ENCODE measurements at places on chromosomes 5 and 9.

GRCh38 chr5:177421062-177421798 lies 5.2 kb upstream of the GRK6 start:
- no peak for DNase-seq

- peak; percentile 12 for DNase-seq
Observed at GRCh38 chr5:10856683-10857337, 95.8 kb upstream of the DAP start.

DNA sequence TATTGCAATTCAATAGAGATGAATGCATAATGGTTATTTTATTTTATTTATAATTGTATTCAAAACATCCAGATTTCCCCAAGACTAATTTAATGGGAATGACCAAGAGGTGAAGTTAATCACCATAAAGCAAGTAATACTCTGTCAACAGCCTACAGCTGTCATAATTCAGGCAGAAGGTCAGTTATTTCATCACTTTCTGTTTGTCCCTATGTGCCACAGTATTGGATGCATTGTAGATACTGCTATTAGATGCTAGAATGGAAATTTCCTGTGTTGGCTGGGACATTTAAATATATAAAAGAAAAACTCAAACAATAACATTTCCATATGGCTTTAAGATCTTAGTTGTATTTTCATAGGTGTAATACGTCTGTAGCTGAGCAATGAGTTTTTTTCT lies 56.7 kb upstream of the MINAR2 start:
- no peak for DNase-seq

GRCh38 chr9:6144947-6145346 lies 70.7 kb upstream of the IL33 start:
- DNase-seq = no peak

GRCh38 chr9:126024581-126025230 lies 277.5 kb downstream of the PBX3 start:
- DNase-seq = no peak

- DNase-seq = no peak
Observed at GRCh38 chr9:104074876-104075275, 19.2 kb upstream of the SMC2 start.

DNA sequence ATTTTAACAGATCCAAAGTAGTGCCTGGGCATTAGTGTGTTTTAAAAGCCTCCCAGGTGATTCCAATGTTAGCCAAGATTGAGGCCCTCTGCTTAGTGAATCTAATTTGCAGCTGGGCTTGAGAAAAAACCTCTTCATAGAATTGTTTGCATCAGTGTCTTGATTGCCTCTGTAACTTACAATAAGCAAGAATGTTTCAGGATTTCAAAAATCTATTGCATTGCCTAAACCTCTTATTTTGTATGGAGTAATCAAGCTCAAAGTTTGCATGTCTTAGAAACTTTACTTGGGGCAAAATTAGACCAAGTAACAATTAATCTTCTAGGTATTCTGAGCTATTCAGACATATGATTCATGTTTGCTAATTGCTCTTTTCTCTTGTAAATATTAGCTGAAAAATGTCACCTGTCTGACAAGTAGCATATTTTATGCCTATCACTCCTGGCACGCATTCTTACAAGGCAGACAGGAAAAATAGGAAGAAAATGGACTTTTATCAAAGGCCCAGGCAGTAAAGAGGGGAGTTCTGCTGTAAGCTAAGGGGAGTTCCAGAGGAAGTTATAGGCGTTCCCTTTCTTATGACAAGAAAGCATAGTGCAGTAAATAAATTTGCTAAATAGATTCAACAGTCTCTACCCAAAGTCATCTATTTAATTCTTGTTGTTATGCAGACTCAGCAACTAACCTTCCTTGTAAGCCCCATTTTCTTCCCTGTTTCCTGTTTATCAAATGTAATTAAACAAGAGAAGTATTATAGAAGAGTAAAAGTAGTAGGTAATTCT lies 21.0 kb downstream of the PDCD1LG2 start:
- no peak for DNase-seq

- no peak for DNase-seq
Observed at GRCh38 chr5:2582106-2582505, 169.4 kb downstream of the IRX2 start.

DNA sequence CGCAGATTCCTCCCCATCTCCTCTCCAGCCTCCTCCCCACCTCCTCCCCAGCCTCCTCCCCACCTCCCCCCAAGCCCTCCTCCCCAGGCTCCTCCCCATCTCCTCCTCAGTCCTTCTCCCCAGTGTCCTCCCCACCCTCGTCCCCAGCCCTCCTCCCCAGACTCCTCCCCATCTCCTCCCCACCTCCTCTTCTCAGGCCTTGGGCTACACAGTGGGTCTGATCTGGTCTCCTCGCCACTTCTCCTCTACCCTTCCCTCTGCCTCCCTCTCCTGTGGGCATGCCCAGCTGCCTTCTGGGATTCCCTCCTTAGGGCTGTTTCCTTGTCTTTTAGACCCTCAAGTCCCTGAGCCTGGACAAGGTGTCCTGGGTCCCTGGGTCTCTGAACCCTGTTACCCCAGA lies 28.3 kb downstream of the CXXC5 start:
- no peak for DNase-seq

DNA sequence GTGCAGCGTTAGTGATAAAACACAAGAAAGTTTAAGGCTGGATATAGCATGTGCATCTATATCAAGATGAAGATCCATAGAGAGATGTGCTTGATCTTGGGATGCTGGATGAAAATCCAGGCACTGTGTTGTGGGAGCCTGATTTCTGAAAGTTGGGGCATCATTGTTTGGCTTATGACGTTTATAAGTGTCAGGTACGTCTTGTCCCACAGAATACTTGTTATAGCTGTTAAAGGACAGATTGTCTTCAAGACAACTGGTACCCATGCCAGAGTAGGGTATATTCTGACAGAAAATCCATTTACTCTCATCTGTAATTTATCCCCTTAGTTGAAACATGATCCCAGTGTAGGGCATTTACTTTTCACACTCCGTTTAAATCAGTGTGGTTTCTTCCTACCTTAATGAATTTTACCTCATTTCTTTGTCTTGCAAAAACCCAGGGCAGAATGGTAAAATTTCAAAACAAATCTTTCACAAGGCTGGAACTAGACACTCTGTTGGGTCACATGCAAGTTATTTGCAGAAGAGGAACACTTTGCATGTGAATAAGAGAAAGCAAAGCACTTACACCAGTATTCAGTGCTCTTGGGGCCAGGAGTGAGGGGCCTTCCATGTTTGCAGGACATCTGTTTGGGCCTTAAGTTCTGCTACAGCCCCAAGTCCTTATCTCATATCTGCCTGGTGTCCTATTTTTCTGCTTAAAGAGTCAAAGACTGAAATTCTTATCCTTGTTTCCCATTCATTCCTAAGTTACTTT lies 73.3 kb downstream of the GHR start:
- no peak for DNase-seq

DNA sequence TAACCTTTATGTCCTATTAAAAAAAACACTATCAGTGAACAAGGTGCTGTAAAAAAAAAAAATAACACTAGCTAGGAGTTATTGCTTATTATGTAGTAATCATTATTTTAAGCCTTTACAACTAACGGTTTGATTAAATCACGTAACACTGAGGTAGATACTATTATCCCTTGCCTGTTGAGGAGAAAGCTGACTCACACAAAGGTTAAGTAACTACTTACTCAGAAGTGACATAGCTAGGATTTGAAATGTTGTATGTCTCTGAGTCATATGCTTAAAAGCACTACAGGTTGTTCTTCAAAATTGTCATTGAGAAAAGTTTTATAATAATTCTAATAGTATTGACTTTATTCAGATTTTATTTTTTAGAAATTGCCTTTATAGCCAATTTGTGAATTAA lies 8.8 kb downstream of the TENT2 start:
- no peak for DNase-seq

DNA sequence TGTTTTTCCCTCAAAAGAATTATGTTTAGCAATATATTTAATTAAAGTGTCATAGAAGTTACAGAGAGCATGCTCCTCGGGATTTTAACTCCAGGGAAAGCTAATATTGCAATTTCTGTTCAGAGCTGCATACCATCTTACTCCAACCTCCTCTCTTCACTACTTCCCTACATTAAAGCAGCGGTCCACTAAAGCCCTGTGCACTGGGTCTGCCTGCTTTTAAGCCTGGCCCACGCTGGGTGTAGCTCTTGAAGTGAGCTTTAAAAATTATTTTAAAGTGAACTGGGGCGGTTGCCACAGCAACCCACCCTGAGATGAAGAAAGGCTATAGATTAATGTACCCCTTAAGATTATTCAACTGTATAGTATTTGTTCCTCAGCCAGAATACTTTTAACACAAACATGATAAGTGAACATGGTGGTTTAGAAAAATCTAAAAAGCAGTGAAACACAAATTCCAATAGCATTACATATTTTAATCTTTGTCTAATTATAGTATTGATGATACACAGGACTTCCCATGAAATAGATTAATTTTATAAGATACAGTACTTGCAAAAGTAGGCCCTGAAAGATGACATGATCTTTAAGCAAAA lies 3.9 kb upstream of the MEF2C start:
- no peak for DNase-seq

DNA sequence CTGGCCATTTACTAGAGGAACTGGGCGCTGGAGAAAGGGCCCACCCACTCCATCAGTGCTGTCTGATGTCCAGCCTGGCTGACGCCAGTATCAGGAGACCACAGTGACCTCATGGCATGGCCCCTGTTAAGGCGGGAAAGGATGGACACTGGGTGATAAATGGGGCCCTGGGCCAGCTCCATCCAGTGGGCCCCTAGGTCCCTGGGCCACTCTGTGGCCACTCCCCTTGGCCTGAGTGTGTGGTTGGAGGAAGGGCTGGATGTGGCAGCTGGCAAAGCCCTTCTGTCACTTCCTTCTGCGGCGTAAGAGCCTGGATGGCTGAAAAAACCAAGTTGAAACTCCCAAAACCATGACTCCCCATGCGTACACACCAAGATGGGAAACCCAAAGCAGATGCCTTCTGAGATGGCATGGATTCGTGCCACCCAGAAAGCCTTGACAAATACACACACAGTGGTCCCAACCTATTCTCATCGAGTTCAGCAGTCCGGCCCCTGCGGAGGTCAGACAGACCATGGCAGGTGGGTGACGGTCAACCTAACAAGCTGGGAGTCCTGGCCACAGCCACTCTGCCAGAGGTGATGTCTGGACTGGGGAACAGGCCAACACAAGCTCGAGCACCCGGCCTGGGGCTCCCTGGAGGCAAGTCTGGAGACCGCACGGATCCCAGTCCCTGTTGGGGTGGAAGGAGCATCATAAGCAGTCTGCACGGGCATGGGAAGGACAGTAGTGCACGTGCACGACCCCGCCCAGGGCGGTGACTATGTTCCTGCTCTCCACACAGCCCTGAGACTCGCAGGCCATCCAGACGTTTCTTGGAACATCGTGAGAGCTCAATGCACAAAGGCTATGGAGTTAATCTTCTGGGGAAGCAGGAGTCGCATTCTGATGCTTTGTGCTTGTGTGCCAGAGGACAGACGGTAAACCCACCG lies 45.2 kb upstream of the NOTCH1 start:
- DNase-seq = no peak

DNA sequence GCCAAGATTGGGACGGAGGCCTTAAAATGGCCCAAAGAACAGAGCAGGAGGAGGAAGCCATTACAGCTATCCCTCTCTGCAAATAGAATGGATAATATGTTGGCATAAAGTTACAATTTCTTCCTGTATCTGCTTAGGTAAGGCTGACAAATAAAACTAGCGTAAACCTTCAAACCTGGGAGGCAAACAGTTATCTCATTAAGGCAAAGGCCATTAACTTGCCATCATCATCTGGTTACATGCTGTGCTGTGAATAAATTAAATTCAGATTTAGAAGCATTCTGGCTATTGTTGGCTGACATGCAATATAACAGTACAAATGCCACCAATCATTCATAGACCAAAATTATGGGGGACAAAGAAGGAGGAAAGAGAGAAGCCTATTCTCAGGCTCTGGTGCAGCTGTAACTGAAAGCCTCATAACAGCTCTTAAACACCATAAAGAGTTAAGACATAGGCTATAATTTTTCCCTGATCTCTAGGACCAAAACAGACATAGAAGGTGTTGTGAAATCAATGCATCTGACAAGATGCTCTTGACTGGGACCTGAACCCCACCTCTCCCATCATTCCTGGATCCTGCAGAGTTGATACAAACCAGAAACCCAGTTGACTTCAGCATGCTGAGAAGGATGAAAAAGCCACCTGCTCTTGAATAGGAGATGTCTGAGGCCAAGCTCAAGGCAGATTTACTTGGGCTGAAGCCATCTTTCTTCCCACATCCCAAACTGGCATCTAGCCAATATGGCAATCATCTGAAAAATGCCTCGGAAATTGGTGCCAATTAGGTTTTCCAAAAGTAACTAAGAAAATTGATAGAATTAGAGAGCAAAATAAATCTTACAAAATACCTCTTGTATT lies 62.5 kb downstream of the PLCXD3 start:
- no peak for DNase-seq

DNA sequence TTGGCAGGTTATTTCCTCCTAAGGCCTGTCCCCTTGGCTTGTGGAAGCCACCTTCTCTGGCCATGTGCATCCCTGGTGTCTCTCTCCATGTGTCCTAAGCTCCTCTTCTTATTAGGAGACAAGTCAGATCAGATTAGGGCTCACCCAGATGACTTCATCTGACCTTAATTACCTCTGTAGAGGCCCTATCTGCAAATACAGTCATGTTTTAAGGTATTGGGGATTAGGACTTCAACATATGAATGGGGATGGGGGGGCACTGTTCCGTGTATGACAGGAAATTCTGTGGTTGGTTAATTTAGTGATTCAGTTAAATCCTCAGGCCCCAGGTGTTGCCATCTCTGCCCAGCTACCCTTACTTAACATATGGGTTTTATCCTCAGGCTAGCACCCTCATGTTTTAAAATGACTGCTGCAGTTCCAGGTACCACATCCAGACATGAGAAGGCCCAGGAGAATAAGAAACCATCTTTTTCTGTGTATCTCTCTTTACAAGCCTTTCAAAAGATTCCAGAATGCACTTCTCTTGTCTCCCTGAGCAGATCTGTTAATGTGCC lies 51.9 kb upstream of the RAI14 start:
- no peak for DNase-seq

DNA sequence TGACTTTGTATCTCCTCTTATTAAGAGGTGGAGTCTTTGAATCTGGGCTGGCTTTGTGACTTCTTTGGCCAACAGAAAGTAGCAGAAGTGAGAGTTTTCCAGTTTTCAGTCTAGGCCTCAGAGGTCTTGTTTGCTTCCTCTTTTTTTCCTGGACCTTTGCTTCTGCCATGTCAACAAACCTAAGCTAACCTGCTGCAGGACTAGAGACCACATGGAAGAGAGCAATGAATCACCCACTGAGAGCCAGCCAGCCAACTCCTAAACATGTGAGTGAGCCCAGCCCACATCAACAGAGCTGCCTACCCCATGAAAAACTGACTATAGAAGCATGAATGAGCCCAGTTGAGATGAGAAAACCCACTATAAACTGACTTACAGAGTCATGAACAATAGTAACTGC lies 29.9 kb downstream of the MRPL22 start:
- DNase-seq = no peak

GRCh38 chr9:80028501-80028900 lies 456.7 kb downstream of the TLE4 start:
- no peak for DNase-seq

GRCh38 chr5:999724-1000123 lies 8.9 kb upstream of the NKD2 start:
- DNase-seq = no peak

- no peak for DNase-seq
Observed at GRCh38 chr5:474840-475661, 32.1 kb downstream of the EXOC3 start.
